CD8-positive, alpha-beta memory T cell (primary cell): ENCODE measurements at places on chromosomes 13 and 19.

- DNase-seq = no peak
Measured at GRCh38 chr19:4909156-4909896, at the start of gene UHRF1. Gene UHRF1, plus strand, starts transcription at chr19:4909501. Its CDS starts 1,385 bp downstream, at chr19:4910886.

DNA sequence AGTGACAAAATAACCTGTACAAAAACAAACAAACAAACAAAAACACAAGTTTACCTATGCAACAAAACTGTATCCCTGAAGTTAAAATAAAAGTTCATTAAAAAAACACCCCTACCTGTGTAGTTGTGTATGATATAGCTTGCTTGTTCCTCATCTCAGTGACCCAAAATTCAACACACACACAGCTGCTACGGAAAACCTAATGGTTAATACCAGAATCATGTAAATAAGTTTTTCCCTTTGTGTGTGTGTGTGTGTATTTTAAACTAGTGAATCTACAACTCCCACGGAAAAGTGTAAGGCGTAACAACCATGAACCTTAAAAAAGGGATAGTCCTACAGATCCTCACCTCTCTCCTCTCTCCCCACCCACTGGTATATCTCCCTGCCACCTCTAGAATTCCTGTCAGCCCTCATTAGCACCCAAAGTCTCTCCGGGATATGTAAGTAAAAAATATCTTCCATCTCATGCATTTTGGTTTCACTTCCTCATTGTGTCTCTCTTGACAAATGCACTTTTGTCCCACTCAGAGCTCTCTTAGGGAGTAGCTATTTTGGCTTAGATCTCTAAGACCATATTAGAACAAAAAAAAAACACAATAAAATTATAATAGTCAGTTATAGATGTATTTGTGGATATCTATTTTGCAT, 2236.5 kb downstream of the PCDH9 start:
- no peak for DNase-seq

GRCh38 chr13:49877629-49878218, 58.4 kb downstream of the SPRYD7 start:
- no peak for DNase-seq

- no peak for DNase-seq
Measured at GRCh38 chr13:81051873-81052272, 710.9 kb upstream of the SPRY2 start.

GRCh38 chr19:19059837-19060611, 3.8 kb upstream of the SLC25A42 start:
- DNase-seq = no peak
